ENCODE measurements at places on chromosomes 13 and 19.

DNA sequence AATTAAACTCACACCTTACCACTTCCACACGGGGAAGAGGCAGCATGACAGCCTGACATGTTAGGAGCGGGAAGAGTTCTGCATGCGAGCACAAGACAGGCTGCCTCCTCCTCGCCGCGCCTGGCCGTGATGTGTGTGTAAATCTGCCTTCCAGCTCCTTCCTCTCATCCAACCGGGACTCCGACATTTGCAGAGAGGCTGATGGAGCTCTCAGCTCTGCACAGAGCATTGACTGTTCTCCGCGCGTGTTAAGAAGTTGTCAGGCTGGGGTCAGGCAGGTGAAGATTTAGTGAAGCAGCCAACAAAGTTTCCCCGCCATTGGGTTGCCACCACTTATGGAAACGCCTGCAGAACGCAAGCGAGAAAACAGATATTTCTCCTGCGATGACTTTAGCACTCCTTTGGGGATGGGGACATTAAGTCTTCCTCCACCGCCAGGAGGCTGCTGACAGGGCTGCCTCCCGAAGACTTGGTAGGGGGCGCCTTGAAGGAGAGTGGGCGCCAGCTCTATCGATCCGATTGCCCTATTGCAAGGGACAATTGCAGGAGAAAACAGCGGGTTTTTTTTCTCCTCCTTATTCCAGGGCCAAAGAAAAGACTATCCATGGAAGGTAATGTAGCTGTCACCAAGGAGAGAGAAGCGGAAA lies 213.9 kb upstream of the TSHZ3 start:
- DNase-seq: no peak

- DNase-seq: no peak
Measured at GRCh38 chr13:100434010-100434763, 154.4 kb downstream of the GGACT start.

DNA sequence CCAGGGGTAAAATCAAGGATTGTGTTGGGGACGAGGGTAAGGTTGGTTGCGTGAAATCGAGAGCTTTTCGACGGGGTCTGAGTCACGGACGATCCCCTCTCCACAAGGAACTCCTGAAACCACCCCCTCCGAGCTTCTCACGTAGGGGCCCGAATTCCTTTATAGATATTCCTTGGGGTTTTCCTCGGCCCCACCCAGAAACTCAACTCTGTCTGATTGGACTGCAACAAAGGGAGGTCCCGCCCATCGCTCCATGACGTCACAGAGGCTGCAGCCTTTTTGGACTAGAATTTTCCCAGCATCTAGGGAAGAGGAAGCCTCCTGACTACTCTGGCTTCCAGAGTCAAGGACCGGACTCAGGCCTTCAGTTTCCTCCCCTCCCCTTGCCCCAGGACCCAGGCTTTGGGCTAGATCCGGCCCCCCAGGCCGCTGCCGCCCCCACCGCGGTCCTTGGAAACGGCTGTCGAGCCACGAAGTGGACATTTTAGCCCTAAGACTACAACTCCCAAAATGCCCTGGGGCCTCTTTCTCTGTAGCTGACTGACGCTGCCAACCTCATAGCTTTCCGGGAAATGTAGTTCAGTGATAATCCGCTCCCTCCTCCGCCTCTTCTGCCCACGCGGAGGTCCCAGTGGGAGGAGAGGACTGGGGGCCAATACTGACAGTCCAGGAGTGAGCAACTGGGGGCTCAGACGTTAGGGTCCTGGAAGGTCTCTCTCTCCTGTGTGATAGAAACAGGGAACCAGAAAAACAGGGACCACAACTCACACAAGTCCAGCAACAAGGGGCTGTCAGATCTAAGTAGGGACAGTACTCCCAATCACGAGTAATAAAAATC lies at the start of gene IZUMO1:
Gene IZUMO1, minus strand, starts transcription at position 172 of the 838 bp plus-strand sequence. CDS start 1,050 bp downstream, outside the sequence.
- DNase-seq: peak; percentile 62

GRCh38 chr13:51501592-51502152 lies 48.8 kb upstream of the INTS6 start:
- peak; percentile 19 for DNase-seq

- DNase-seq: no peak
Measured at GRCh38 chr19:38132781-38133180, 91.2 kb downstream of the DPF1 start.

DNA sequence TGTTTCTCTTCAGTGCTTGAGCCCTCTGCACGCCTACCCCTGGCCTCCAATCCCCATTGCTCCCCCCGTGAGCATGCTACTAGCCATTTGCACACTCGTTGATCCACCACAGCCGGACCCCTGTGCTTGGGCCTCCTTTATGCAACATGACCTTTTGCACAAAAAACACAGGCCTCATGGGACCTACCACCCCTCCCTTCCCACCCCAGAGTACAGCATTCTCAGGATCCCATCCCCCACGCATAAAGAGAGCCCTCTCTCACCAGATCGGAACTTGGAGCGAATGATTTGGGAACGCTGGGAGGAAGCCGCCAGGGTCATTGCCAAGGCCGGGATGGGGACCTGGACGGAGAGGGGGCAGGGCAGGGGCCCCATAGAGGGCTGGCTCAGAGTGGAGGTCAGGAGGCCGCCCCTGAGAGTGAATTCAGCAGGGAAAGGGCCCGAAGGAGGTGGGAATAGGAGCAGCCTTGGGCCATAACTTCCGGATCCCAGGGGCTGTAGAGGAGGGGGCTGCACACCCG lies 754 bp downstream of the MAMSTR start:
- DNase-seq: no peak

- DNase-seq: no peak
Measured at GRCh38 chr13:48175185-48175584, 57.8 kb upstream of the ITM2B start.

DNA sequence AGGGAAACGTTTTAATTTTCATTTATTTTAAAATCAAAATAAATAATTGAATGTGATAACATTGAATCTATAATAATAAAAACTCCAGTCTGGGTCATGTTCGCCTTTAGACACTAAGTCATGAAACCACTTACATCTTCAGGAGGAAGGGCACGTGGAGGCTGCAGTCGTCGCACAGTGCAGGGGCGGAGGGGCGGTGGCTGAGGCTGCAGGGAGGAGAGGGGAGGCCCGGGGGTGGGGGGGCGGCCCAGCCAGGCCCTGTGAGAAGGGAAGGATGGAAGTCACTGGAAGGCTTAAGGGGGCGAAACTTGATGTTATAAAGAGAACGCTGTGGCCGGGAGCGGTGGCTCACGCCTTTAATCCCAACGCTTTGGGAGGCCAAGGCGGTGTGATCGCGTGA lies 14.9 kb upstream of the LATS2 start:
- DNase-seq: no peak

GRCh38 chr19:29265436-29265835 lies 52.5 kb upstream of the UQCRFS1 start:
- no peak for DNase-seq

GRCh38 chr13:95710313-95710712 lies 33.4 kb downstream of the DNAJC3 start:
- no peak for DNase-seq

GRCh38 chr19:38049105-38049649 lies 142.2 kb downstream of the SIPA1L3 start:
- DNase-seq: no peak

- DNase-seq: no peak
Measured at GRCh38 chr19:6519289-6519688, 11.5 kb upstream of the TNFSF9 start.

DNA sequence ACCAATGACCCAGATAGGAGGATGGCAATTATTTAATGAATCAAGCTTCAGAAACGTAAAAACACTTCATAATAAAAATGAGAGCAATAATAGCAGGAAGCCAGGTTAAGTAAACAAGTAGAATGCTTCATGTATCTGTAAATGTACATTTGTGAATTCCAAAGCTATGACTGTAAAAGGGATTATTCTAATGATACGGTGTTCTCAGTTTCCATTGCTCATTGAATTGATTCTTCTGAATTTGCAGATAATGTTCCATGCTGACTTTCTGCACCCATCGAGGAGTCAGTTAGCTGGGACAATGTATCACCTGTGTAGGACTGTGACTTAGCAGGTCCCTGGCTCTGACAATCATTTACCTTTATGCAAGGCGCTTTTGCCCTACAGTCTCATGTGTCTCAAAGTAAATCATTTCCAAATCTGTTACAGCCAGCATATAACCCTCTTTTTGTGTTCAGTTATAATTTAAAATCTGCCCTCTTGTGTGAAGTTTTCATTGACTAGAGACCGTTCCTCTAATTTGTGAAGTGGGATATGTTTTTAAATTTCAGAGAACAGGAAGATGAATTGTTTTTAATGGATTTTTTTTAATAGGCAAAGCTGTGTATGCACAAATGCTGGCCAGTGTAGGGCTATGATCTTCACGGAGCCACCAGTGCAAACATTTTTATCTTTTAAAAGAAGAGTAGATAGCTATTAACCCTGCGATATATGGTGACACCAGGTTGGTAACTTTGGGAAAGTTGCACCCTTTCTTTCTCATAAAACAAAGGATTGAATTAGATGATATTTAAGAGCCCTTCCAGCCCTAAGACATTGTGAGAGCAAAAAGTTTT lies 267.1 kb downstream of the KLF5 start:
- no peak for DNase-seq

GRCh38 chr13:67390462-67391086 lies 160.4 kb upstream of the PCDH9 start:
- no peak for DNase-seq

DNA sequence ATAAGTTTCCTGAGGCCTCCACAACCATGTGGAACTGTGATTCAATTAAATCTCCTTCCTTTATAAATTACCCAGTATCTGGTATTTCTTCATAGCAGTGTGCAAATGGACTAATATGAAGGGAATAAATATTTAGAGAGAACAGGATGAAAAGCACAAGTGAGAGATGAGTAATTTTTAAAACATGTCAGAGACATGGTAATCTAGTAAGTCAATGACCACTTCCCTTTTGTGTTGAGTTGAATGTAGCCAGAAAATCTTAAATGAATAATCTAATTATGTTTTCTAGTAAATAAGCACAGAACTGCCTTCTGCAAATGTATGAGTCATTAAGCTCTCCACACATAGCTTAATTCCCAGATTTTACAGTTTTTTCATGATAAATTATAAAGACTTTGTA lies 524.1 kb upstream of the SLITRK5 start:
- no peak for DNase-seq

DNA sequence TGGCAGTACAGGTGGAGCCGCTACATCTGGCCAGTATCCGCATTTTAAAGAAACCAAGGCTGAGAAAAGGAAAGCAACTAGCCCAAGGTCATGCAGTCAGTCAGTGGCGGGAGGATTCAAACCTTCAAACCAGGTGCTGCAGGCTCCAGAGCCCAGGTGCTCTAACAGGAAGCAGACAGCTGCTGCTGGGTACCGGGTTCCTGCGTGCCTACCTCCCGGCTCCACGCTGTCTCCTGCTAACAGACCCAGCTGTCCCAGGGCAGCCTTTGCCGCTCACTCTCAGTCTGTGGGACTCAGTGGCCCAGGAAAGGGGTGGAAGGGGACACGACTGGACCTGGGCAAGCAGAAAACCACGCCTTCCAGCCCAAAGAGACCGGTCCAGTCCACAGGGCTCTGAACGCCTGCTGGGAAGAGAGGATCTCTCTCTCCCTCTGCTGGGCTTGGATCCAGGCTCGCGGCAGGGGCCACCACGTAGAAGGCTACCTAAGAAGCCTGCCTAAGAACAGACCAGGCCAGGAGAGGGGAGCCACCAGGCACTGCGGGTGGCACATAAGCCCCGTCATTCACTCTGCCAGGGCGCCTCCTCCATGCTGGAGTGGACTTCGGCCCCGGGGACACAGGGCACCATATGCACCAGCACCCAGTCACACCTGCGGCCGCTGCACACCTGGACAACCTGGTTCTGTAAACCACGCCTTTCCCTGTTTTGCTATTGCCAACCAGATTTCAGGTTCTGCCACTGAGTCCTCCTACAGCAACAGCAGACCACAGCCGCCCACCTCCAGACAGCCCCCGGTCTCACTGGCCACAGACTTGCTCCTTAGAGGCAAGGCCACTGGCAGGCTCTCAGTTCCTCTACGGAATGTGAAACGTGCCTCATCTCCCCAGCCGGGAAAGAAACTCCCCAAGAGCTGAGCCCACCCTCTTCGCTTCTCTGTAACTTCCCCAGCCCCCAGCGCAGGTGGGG lies 4.6 kb downstream of the DAPK3 start:
- no peak for DNase-seq

- DNase-seq: no peak
Measured at GRCh38 chr13:54627646-54628372, 1599.2 kb downstream of the OLFM4 start.

- no peak for DNase-seq
Measured at GRCh38 chr13:75621147-75621546, 15.0 kb upstream of the LMO7 start.

- DNase-seq: no peak
Measured at GRCh38 chr13:93882086-93882651, 597.3 kb downstream of the DCT start.

DNA sequence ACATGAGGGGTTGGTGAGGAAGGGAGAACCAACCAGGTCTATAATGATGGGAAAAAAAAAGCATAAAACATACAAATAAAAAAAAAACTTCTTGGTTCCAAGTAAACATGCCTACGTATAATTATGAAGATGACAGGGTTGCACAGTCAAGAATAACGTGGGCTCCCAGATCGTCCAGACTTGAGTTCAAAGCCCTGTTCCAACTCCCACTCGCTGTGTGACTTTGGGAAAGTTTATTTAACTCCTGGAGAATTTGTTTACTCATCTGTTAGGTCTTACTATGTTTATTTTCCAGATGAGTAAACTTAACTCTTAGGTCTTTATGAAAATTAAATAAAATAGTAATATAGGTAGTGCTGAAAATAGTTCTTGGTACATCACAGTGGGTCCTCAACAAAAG lies 13.8 kb downstream of the STARD13 start:
- no peak for DNase-seq

DNA sequence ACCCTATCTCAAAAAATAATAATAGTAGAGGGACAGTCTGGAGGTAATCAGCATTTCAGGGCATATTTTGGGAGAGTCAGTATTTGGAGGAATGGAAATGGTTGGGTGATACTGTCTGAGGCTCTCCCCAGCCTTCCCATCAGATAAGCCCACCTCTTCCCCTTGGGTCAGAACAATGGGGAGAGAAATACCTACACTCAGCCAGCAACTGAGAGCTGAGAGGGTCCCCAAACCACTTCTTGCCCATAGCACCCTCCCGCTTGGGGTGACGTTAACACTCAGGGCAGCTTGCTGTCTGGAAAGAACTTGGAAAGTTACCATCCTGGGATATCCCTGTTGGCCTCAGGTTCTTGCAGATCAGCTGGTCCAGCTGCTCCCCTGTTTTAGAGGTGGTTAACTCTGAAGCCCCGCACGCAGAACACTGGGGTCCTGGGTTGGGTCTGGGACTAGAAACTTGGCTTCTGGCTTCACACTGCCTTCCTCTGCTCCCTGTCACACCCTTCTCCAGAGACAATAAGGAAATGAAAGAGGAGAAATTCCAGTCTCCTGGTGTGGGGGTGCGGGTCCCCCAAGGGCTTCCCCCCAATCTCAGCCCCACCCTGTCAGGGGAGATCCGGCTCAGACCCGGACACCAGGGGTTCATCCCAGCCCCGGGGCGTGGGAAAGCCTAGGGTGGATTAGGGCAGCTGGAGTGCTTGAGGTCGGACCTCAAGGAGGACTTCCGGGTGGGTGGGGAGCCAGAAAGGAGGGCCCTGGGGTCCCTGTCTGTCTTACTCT lies 2.5 kb downstream of the FOXA3 start:
- no peak for DNase-seq

- DNase-seq: no peak
Measured at GRCh38 chr19:13817018-13817614, 21.9 kb downstream of the ZSWIM4 start.
